ENCODE measurements at places on chromosomes 6 and 20.
A peak's percentile ranks its signal among the peaks of the same experiment; 100 is the strongest.

DNA sequence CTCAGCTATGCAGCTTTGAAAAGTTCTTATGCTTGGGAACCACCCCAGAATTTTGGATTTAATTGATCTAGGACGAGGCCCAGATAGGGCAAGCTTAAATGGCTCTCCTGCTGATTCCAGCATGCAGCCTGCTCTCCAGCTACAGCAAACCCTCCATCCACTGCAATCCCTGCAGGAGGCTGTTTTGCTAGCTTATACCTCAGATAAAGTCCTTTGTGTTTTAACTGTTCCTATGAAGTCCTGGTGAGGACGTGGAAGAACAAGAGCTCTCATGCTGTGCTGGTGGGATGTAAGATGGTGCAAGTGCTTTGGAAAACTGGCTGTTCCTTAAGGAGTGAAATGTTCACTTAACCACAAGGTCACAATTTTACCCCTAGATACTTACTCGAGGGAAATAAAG is 25.5 kb upstream of the NXT1 start:
- DNase-seq = no peak

- DNase-seq = no peak
Observed at GRCh38 chr6:152701863-152702401, 4.2 kb downstream of the MYCT1 start.

DNA sequence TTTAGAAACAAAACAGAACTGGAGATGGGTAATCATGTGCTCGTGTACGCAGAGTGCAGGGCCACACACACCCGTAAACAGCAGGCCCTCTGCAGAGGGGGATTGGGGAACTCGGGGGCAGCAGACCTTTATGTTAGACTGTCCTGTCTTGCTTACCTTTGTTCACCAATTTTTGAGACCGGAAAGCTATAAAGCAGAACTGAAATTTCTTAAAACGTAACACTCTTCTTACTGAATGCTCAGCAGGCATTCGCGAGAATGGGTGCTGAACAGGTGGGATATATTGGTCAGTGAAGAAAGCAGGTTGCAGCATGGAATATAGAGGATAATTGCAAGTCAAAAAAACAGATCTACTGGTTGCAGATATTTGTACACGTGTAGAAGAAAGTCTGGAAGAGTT is 211.1 kb downstream of the BMP7 start:
- no peak for DNase-seq

- no peak for DNase-seq
Observed at GRCh38 chr6:118632359-118632758, 19.0 kb downstream of the CEP85L start.

DNA sequence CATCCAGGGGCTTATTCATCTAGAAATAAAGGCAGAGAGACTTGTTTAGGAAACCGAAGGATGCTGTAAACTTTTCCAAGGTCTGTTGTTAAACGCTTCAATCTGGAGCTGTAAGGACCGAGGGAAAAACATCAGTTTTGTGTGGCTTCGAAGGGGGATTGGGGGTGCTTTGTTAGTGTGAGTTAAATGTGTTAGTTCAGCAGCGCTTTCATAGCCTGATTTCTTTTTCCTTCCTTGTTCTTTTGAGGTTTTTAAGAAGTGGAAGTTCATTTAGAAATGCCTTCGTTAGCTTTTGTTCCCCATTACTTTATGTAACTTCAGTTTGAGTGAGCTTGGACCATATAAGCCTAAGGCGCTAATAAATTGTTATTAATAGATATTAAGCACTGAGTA is 1.5 kb downstream of the ANKS1A start:
- DNase-seq = no peak

DNA sequence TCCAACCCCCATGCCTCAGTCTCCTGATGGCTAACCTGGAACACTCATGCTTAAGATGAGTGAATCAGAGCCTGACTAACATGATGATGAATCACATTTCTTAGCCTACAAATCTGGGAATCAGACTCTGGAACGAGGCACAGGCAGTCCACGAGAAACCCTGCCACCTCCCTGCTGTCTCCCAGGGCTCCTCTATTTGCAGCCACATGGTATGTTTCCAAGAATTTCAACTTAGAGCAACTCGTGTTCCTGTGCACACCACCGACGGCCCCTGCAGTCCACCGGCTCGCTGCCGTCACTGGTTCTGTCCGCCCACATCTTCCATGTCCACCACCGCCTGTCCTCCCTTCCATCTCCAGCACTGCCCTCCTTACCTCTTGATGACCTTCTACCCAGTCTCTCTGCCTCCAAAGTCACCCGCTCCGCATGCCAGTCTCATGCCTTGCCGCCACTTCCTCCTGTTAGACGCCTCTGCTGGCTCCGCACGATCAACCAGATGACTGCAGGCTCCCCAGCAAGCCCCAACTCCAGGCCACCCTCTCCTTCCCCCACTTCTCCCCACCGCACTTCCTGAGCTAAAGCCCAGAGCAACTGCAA is 87.6 kb downstream of the AGPAT4 start:
- DNase-seq = no peak

GRCh38 chr20:55684578-55684977 is 320.7 kb downstream of the CBLN4 start:
- DNase-seq = no peak

DNA sequence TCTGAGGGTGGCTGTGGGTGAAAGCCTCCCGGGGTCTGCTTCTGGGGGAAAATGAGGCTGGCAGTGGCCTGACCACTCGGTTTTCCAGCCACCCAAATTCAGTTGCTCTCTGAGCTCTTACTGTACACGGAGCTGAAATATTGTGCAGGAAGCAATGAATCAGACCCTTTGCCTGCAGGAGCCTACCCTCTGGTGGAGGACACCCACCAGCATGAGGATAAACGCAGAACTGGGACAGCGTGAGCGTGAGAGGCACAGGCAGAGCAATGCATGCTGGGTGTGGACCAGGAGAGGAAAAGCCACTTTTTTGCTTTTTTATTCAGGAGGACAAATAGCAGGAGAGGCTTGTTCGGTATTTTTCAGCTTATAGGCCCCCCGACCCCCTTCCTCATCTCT is 298.0 kb downstream of the QKI start:
- DNase-seq = no peak

DNA sequence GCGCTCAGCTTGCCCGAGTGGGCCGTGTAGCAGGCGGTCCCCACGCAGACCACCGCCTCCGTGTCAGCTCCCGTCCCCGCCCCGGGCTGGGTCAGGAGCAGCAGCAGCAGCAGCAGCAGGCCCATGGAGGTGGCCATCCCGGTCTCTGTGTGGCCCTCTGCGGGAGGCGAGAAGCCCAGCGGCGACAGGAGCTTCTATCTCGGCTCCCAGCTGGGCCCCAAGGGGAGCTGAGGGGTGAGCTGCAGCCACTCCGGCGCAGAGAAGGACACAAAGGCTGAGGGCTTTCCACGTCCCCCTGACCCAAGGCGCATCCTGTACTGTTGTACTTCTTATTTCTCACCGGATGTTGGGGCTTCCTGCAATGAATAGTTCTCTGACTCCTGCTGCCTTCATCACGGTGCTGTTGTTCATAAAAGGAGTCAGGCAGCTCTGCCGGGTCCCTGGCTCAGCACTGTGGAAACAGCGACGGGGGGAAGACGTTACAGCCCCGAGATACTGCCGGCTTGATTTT is at the start of gene CD93:
CD93 (minus strand) TSS at position 269 of the 511 bp plus-strand sequence; CDS start at position 137, 132 bp downstream.
- DNase-seq = peak; percentile 7

GRCh38 chr6:44074439-44074812 is 52.8 kb downstream of the MRPL14 start:
- peak; percentile 68 for DNase-seq

Data from CD4-positive, alpha-beta T cell treated with Interleukin-1 beta for 1 hour (primary cell).